ENCODE measurements at places on chromosomes 3 and 15. TPM values are rescaled to one million over a fixed set of nuclear protein-coding genes. Genes with fewer than 3 reads are reported as not detected.

The RTP3 gene
- total RNA-seq, result not detected

The TUBGCP4 gene
- 17.8 TPM for total RNA-seq

The LMOD3 gene
- not detected for total RNA-seq

The FLNB gene
- 557 TPM for total RNA-seq

The RSRC1 gene
- 31.4 TPM for total RNA-seq
